ENCODE measurements at places on chromosomes 1 and 21.

GRCh38 chr1:89350298-89350697 lies 13.6 kb upstream of the GBP6 start:
- DNase-seq = no peak

DNA sequence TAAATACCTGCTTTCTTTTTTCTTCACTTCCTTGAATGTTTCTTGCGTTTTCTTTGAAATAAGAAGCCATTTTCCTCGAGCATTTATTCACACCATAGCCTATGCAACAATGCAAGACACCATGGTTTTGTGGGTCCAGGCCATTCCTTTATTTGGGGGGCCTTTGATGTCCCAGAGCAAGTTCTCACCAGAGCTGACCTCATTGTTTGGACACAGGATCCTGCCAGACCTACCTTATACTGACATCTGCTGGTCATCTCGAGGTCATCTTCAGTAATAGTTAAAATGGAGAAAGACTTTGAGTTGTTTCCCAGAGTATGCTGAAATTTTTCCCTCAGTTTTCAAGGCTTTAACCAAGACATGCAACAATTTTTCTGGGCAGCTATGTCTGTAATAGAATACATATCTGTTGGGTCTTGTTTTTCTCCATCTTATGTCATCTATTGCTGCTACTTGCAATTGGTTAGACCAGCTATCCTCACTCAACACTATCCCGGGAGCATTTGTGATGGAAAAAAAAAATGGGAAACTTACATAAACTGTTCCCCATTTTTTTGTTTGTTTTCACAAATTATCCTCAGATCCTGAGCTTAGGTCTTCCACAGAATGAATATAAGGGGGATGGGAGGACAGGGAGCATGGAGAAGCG lies 34.0 kb upstream of the BACE2 start:
- no peak for DNase-seq

DNA sequence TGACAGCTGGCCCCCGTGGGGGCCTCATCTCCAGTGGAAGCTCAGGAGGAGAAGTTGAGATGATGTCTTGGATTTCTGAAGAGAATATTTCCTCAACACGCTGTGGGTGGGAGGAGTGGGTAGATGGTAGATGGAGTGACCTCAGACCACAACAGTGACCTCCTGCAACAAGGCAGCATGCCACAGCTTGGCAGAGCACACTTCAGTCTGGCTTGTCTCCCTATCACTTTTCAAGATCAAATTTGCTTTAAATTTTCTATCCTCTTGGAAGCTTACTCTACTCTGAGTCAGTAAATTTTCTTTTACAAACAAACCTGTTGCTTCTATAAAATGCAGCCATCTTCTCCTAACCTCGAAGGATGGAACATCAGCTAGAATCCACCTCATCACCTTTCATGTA lies 59.7 kb downstream of the NTPCR start:
- no peak for DNase-seq

- peak; percentile 32 for DNase-seq
Observed at GRCh38 chr1:25246600-25247023, 642 bp downstream of the RSRP1 start.

DNA sequence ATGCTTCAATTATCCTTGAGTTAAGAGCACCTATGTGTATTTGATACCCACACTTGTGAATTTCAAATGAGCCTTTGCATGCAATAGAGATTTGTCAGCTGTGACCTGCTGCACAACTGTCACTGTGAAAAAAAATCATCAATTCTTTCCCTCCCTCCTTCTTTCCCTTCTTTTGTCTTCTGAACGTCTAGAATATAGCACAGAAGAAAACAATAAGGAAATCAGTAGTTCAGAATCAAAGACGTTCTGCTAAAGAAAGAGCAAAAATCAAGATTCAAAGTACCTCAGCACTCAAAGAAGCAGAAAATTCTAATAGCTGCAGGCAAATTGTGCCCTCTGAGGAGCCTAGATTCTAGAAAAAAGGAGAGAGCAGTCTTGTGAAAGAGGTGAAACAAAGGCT lies 1.7 kb upstream of the FMN2 start:
- no peak for DNase-seq

DNA sequence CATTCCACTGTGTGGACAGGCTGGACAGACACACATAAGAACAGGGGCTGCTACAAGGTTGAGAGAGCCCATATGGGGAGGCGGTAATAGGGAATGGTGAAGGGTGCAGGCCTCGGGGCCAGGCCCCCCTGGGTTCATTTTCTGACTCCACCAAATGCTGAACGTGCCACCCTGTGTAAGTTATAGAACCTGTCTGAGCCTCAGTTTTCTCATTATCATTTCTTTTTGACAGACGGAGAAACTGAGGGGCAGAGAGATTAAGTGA lies 569.5 kb downstream of the PTPRU start:
- DNase-seq = no peak

GRCh38 chr1:219639876-219640577 lies 27.1 kb upstream of the ZC3H11B start:
- no peak for DNase-seq

- DNase-seq = no peak
Observed at GRCh38 chr1:119084798-119085197, 55.7 kb downstream of the WARS2 start.

- no peak for DNase-seq
Observed at GRCh38 chr1:64107118-64107519, 96.3 kb upstream of the UBE2U start.

DNA sequence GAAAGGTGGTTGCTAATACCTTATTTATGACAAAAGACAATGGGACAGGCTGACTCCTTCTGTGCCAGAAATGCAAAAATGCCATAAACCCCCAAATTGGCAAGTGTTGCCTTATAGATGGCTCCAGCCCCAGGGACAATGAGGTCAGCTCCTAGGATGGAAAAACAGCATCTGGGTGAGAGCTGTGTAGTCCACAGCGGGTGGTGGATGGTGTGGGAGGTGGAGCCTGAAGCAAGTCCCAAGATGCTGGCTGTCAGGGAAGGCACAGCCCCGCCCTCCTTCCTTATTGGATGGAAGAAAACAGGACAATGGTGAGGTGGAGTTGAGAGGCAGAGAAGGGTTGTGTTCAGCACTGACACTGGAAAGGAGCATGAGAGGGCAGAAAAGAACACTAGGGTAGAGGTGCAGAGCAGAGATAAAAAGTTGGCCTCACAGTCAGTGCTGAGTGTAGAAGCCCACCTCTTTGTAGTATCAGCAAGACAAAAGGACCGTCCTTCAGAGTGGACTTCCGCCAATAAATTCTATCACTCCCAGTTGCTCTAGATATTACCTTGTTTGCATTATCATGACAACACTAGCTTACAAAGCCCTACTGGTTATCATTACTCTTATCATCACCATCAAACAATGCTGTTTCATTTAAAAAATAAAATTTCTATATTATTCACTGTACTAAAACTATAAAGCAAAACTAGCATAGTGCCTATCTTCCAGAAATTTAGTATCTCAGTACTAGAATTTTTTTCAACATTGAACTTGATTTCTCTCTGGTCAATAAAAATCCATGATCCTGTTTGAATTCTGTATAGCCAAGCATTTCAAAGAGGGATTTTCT lies 3.7 kb upstream of the SDE2 start:
- DNase-seq = no peak

GRCh38 chr1:58657082-58657481 lies 42.8 kb downstream of the MYSM1 start:
- DNase-seq = no peak

DNA sequence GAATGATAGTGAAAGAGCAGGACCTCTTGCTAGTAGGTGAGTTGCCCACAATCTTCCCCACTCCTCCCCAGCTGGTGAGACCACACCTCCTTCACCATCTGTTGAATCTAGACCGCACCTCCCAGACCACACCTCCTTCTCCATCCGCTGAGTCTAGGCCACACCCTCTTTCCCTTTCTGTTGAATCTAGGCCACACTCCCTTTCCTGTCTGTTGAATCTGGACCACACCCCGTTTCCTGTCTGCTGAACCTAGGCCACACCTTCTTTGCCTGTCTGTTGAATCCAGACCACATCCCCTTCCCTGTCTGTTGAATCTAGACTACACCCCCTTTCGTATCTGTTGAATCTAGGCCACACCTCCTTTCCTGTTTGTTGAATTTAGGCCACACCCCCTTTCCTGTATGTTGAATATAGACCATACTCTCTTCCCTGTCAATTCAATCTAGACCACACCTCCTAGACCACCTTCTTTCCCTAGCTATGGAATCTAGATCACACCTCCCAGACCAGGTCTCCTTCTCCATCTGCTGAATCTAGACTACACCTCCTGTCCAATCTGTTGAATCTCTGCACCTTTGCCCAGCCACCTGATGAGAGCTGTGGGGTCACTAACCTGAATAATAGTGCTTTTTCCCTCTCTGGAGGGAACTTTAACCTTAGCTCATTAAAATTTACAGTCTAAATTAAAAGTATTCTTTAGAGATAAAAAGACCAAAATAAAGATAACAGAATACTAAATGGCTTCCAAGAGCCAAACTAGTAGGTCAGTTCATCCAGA lies 116.3 kb downstream of the DAB1 start:
- DNase-seq = peak; percentile 48

- DNase-seq = no peak
Observed at GRCh38 chr1:79777481-79778219, 771.1 kb upstream of the ADGRL4 start.

GRCh38 chr1:237528545-237528944 lies 362.2 kb downstream of the ZP4 start:
- DNase-seq = no peak

DNA sequence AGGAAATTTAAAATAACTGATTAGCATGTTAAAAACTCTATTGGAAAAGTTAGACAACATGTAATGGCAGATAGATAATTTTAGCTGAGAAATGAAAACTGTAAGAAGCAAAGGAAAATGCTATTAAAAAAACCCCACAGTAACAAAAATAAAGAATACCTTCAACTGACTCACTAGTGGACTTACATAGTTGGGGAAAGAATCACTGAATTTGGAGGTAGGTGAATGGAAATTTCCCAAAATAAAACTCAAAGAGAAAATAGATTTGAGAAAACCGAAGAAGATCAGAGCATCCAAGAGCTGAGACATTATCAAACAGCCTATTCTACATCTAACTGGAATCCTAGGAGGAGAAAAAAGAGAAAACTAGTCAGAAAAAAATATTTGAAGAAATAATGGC lies 34.7 kb downstream of the PDE4B start:
- DNase-seq = no peak
